ENCODE measurements at places on chromosomes 7 and 10.

GRCh38 chr10:60430017-60430416 is 40.3 kb upstream of the ANK3 start:
- no peak for DNase-seq

- DNase-seq = no peak
Observed at GRCh38 chr7:157271315-157271990, 65.4 kb upstream of the DNAJB6 start.

- DNase-seq = no peak
Observed at GRCh38 chr7:150381096-150381495, 2.0 kb downstream of the ZNF775 start.

DNA sequence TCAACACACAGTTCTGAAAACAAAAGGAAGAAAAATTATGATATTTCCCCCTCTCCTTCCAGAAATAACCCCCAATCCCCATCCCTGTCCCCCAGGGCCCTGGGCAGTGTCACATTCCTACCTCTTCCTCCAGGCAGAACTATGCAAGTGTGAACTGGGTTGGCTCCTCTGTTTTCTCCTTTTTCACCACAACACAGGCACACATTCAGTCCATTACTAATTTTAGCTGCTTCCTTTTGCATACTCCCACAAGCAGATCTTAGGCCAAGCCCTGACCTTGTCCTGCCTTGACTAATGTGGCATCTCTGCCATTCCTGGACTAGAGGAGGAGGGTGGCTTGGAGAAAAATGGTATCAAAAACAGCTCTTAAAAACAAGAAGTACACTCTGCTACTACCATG is 208.1 kb downstream of the HDAC9 start:
- no peak for DNase-seq

GRCh38 chr7:151198945-151199848 is 11.1 kb downstream of the H2BK1 start:
- DNase-seq = no peak

GRCh38 chr7:132333301-132333700 is 243.0 kb downstream of the PLXNA4 start:
- no peak for DNase-seq

DNA sequence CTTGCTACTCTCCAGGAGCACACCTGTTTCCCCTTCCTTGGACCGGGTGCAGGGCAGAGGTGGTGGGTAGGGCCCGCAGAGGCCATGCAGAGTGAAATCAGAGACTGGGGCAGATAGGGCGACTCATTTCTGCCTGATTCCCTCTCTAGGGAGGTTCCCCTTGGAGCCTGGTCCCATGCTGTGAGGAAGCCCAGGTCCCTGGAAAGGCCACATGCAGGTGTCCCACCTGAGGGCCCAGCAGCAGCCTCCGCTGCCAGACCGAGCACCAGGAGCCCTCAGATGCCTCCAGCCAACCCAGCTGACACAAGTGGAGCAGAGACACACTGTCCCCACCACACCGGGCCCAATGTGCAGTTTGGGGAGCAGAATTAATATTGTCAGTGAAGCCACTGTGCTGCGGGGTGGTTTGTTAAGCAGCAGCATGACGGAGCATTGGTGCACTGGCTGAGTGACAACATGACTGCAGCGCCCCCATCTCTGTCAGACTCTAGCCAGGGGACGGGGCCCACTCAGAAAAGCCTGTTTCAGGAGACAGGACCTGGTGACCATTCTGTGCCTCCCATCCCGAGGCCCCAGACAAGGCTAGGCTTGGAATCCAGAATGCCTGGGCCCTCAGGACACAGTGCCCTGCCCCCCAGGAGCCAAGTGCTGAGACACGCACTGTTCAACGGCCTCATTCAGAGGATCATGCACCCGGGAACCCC is 30.4 kb upstream of the RET start:
- DNase-seq = no peak

GRCh38 chr7:139916717-139917395 is 87.8 kb downstream of the TBXAS1 start:
- no peak for DNase-seq

GRCh38 chr7:114363292-114363691 is 51.3 kb upstream of the FOXP2 start:
- no peak for DNase-seq

- no peak for DNase-seq
Observed at GRCh38 chr10:123999261-123999660, 94.1 kb downstream of the CHST15 start.

GRCh38 chr10:106836933-106837663 is 327.4 kb downstream of the SORCS1 start:
- no peak for DNase-seq

GRCh38 chr7:23970193-23970592 is 260.2 kb downstream of the STK31 start:
- no peak for DNase-seq

Measured in stimulated activated CD8-positive, alpha-beta memory T cell treated with anti-CD3 and anti-CD28 coated beads, Interleukin-4, amount 100 ng/mL, for 1 hour (primary cell).